ENCODE measurements at places on chromosomes 13 and 19. TPM values are rescaled to one million over a fixed set of nuclear protein-coding genes. Genes with fewer than 3 reads are reported as not detected.

The SERTM1 gene
- not detected for total RNA-seq

The IGFL3 gene
- not detected for total RNA-seq

The GARIN5A gene
- total RNA-seq = 2.0 TPM

The ELAVL3 gene
- not detected for total RNA-seq

The CLEC17A gene
- total RNA-seq = not detected

The TNPO2 gene
- 38.9 TPM for total RNA-seq

The VAV1 gene
- total RNA-seq = 2.0 TPM

The CLDN10 gene
- not detected for total RNA-seq

The SIAH3 gene
- total RNA-seq = 0.09 TPM

The SPRED3 gene
- total RNA-seq = 0.35 TPM

The TMC4 gene
- total RNA-seq = 4.0 TPM

The PCCA gene
- total RNA-seq = 25.7 TPM

The NCAN gene
- total RNA-seq = not detected

The STARD13 gene
- 3.3 TPM for total RNA-seq

The S1PR2 gene
- 4.9 TPM for total RNA-seq

The FGF14 gene
- total RNA-seq = 0.13 TPM

The TSSK6 gene
- total RNA-seq = 1.7 TPM

The ZNF227 gene
- total RNA-seq = 4.7 TPM

The SERP2 gene
- 1.5 TPM for total RNA-seq

The TMEM86B gene
- 3.6 TPM for total RNA-seq

The LGALS14 gene
- total RNA-seq = not detected

The ZNF626 gene
- 8.8 TPM for total RNA-seq

The SLC25A15 gene
- 11.2 TPM for total RNA-seq
